ENCODE measurements at places on chromosomes 16 and 17.

GRCh38 chr17:28416703-28417311, 10.8 kb upstream of the SLC46A1 start:
- peak; percentile 40 for DNase-seq

- DNase-seq, result no peak
These were observed 5.0 kb downstream of the TSPAN10 start for GRCh38 chr17:81641825-81642489.

GRCh38 chr16:4391631-4392381, 20.2 kb downstream of the VASN start:
- DNase-seq, result no peak

GRCh38 chr16:69522041-69522578, 43.7 kb upstream of the NFAT5 start:
- no peak for DNase-seq

DNA sequence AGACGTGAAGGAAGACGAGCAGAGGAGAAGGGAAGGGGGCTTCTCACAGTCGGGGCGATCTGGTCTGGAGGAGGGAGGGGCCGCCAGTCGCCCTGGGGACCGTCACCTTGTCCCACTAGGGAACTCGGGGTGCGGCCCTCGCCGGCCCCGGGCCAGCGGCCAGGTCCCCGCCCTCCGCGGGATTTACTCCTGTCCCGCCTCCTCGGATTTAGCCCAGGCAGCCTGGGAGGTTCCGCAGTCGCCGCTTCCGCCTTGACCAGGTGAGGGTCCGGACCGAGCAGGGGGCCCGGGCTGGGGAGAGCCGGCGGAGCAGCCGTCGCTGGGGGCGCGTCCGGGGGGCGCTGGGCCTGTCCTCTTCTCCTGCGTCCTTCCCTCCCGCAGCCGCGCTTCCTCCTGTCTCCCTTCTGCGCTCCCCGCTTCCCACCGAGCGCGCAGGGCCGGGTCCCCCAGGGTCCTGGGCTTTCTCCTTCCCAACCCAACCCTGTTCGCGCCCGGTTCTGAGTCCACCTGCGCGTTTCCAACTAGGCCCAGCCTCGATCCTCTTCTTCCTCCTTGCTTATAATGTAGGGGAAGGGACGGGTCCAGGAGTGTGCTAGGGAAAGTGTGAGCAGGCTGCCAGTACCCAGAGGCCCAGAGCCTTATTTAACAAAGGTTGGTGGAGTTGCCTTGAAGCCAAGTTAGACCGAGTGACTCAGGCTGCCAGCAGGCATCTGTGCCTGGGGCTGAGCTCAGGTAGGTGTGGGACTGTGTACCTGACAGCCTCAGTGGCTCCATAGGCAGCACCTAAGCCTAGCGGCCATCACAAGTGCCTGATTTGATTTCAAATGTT, at the start of gene TNK1:
Gene TNK1, plus strand, starts transcription at position 235 of the 829 bp plus-strand sequence. CDS start 1,838 bp downstream, outside the sequence.
- DNase-seq, result no peak

GRCh38 chr17:34479371-34479770, 100.0 kb upstream of the TMEM132E start:
- DNase-seq, result no peak

DNA sequence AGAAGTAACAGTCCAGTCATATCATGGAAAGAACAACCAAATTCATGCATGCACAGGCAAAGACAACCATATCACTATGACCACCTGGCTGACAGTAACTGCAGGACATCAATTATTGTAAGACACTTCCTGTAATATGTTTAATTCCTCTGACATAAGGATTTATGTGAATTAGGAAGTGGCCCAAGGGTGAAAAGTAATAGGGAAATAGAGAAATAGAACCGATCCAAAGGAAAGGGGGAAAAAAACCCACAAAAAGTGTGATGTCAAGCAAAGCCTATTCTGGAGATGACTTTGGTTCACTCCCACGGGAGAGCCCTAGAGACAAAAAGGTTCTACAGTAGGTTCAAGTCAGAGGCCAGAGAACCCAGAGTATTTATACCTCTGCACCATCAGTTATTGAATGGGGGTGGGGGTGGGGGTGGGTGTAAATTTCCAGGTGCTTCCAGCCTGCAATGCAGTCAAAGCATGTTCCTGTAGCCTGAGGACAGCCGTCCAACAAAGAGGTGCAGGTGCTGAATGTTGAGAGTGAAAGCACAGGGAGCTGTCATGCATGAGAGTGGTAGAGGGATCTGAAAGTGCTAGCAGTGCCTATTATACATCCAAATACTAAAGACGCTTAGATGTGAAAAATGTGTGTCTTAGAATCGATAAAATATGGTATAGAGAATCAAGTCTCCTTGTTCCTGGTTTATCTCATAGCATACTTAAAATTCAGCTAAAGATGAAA, 95.6 kb upstream of the HLF start:
- DNase-seq, result peak; percentile 26

- no peak for DNase-seq
These were observed 419.9 kb downstream of the CDH13 start for GRCh38 chr16:83046664-83047063.

DNA sequence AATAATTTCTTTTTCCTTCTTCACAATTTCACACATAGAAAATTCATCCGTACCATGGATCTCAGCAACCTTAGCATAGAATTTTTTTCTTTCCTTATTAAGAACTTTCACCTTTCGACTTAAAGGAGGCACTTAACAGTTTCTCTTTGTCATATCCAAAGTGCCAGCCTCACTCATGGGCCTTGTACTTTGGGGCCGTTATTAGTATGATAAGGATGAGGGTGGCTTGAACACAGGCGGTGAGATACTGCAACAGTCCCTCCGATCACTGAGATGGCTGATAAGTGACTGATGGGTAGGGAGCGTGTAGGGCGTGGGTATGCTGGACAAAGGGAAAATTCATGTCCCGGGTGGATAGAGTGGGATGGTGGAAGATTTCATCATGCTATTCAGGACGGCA, 85.3 kb downstream of the OR1D5 start:
- DNase-seq, result no peak

DNA sequence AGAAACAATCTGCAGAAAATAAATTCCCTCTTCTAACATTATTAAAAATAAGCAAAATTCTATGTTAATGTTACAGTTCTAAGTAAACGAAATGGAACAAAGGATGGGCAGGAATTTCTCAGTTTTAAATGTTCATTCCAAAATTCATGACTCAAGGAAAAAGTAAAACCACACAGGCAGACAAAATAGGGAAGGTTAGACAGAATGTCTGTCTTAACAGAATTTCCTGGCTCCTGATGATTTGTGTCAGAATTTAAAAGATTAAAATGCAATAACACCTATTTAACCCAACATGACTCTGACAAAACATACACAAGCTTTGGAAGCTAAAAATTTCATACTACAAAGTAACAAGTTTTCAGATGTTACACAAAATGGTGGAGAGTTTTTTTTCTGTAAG, 42.8 kb downstream of the SPOP start:
- no peak for DNase-seq

GRCh38 chr17:16255481-16255921, 38.5 kb downstream of the PIGL start:
- no peak for DNase-seq

DNA sequence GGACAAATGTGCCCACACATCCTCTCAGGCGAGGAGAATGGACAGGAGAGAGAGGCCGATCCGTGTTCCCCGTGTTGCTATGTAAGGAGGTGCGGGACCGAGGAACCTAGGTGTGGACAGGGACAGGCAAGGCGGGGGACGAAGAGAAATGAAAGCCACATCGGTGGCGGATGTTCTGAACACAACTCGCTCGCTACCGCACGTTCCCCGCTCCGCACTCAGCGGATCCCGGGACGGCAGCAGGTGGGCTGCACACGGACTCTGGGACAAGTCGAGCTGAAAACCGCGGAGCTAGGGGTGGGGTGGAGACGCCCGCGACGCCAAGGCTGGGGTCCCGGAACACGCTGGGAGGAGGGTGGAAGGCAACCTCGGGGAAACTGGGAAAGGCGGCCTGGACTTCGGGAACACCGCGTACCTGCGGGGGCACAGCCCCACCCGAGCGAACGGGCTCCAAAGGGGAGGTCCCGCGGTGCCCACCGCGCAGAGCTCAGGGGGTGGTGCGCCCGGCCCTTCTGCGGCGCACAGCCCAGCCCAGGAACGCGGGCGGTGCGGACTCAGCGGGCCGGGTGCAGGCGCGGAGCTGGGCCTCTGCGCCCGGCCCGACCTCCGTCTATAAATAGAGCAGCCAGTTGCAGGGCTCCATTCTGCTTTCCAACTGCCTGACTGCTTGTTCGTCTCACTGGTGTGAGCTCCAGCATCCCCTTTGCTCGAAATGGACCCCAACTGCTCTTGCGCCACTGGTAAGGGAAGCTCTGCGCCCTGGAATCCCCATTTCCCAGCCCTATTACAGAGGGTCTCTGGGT, at the start of gene MT1E:
Gene MT1E, plus strand, starts transcription at position 642 of the 803 bp plus-strand sequence. Its CDS starts 71 bp downstream, at position 713.
- no peak for DNase-seq

DNA sequence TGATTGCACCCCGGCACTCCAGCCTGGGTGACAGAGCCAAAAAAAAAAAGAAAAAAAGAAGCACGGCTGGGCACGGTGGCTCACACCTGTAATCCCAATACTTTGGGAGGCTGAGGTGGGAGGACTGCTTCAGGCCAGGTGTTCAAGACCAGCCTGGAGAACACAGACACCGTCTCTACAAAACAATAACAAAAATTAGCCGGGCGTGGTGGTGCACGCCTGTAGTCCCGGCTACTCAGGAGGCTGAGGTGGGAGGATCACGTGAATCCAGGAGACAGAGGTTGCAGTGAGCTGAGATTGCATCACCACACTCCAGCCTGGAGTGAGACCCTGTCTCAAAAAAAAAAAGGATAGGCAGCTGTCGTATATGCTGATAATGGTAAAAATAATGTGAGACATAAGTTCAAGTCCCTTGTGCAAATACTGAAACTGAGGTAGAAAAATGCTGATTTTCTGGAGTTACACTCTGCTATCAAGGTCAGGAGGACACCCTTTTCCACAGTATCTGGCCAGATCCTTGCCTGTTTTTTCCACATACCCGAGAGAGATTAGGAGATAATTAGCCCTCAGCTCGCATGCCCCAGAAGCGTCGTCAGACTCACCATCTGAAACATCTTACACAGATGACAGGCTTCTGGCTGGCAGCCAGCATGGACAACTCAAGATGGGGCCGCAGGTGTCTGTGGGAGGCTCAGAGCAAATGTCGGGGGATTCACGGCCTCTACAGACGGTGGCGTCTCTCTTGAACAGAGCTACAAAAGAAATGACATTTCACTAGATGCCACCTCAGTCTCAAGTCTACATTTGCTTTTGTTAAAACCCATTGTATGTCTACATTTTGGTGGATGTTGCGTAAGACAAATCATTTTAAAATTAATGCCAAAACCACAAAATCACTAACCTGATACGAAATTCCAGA, 36.8 kb downstream of the WDR45B start:
- DNase-seq, result peak; percentile 17

DNA sequence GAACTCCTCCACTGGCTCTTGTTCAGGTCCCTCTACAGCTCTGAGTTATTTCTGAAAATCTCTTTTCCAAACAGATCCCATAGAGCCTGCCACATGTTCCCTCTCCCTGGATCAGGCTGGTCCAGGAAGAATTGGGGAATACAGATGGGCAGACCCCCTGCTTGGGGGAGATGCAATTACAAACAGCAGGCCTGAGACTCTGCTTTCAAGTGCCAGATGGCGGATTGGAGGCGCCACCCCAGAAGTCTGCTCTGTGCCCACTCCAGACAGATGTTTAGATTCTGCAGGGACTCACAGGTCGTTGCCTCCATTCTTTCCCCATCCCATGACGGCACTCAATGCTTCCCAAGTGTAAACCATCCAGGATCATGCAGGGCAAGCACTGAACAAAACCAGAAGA, 316.6 kb downstream of the SLC39A11 start:
- no peak for DNase-seq

DNA sequence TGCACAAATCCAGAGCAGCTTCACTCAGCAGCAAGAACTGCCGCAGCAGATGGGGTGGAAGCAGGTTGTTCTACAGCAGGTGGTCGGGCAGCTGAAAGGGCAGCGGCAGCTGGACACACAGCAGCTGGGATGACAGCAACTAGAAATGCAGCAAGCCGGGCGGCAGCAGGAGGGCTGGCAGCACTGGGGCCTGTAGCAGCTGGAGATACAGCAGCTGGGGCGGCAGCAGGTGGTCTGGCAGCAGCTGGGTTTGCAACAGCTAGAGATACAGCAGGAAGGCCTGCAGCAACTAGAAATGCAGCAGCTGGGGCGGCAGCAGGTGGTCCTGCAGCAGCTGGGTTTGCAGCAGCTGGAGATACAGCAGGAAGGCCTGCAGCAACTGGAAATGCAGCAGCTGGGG, 460 bp downstream of the KRTAP4-3 start:
- DNase-seq, result no peak

DNA sequence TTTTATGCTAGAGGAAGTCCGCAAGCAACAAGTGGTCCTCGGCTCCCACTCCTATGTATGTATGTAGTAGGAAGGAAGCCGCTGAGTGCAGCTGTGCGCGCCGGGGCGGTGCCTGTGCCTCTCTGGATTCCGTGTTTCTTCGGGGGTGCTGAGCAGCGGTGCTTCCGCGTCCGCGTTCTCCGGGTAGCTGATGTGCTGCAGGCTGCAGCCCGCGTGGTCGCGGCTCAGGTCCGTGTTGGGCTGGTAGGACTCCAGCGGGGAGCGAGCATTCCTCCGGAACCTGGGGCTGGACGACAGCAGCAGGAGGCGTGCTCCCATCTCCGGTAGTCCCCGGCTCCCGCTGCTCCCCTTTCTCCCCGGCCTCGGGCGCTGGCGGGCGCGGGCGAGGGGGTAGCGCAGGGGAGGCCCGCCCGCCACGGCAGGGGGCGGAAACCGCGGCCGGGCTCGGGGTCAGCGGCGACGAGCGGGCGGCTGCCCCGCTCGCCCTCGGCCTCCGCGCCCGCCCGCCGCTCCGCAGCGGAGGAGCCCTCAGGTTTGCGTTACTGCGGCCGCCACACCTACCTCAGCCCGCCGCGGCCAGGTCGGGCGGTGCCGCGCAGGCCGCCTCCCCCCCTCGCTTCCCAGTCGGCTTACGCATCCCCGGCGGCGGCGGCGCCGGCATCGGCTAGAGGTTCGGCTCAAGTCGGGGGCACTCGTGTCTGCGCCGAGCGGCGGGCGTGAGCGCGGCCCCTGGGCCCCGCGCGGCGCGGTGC, 487 bp downstream of the C17orf67 start:
- DNase-seq, result no peak

DNA sequence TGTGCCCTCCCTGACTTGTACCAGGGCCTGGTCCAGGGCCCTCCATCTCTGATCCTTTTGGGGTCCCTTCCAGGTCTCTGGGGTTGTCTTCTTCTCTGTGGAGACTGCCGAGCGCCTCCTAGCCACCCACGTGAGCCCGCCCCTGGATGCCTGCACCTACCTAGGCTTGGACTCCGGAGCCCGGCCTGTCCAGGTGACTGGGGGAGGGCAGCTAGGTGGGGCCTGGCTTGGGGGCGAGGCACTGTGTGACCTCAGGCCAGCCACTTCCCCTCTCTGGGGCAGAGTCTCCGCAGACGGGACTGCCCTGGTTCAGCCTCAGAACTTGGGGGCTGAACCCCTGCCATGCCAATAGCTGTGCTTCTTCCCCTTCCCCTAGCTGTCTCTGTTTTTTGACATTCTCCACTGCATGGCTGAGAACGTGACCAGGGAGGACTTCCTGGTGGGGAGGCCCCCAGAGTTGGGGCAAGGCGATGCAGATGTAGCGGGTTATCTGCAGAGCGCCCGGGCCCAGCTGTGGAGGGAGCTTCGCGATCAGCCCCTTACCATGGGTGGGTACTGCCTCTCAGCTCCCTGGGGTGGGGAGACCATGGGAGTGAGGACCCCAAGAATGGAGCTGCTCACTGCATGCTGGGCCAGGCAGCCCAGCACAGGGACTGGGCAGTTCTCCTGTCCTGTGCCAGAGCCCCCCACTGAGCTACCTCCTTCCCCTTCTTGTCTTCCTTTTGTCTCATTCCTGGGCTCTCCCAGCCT, 14.6 kb downstream of the FCSK start:
- no peak for DNase-seq

GRCh38 chr17:19671433-19671832, 22.9 kb downstream of the ALDH3A2 start:
- DNase-seq, result no peak

- DNase-seq, result no peak
These were observed 3.0 kb upstream of the SMARCD2 start for GRCh38 chr17:63845509-63845908.

All from SHP77 treated with DMSO at 0.1 percent for 48 hours (cell line).